ENCODE measurements at places on chromosomes 7 and 10. TPM values are rescaled to one million over a fixed set of nuclear protein-coding genes. Genes with fewer than 3 reads are reported as not detected.

DNA sequence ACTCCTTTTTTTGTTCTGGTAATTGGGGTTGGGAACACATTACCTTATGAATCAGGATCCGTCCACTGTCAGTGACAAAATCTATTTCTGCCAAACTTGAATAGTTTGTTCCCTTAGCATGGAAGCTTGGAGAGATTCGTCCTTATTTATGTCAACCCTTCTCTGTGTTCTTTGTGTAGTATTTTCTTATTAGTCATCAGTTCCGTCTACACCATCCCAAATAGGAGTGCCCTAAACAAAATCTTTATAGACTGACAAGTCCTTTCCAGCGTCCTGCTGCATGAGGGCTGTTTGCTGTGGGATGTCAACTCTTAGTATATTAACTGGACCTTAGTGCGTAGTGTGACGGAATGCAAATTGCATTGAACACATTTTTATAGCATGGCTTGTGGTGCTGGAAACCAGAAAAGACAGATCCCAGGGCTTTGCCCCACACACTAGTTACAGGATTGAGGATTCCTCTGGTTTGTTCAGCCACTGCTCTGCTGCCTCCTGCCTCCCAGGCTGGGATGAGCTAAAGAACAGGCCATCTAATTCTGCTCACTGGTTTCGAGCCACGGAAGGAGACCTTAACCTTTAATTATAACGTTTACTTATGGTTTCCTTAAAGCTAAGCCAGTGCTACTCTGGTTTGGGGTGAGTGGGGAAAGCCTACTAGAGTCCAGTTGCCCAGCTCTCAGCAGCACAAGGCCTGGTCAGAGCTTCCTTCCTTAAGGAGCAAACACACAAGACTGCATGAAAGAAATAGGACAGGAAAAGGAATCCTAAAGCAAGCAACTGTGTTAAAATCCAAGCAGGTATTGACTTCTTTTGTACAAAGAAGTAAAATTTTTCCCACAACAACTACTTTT lies 194.4 kb downstream of the CCSER2 start:
- DNase-seq = no peak

GRCh38 chr10:43128958-43129706 lies 9.1 kb upstream of the CSGALNACT2 start:
- DNase-seq = peak; percentile 17

GRCh38 chr7:46812101-46812675 lies 769.7 kb downstream of the TNS3 start:
- DNase-seq = no peak

DNA sequence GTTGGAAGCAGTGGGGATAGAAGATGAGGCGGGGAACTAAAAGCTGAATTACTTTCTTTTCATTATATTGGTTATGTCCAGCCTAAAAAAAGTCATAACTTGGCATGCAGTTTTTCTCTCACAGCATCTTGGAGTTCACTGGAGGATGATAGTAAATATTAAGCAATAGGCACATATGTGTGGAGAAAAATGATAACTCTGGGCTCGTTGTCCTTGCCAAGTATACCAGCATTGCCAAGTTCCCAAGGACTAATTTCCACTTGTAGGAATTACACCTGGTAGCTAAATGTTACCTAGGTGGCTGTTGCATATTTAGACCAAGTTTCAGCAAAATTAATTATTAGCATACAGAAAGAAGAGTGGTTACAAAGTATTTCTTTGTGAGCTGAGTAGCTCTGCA lies 1007.6 kb downstream of the ANKRD7 start:
- no peak for DNase-seq

- no peak for DNase-seq
Measured at GRCh38 chr7:31101544-31101943, 49.4 kb downstream of the ADCYAP1R1 start.

DNA sequence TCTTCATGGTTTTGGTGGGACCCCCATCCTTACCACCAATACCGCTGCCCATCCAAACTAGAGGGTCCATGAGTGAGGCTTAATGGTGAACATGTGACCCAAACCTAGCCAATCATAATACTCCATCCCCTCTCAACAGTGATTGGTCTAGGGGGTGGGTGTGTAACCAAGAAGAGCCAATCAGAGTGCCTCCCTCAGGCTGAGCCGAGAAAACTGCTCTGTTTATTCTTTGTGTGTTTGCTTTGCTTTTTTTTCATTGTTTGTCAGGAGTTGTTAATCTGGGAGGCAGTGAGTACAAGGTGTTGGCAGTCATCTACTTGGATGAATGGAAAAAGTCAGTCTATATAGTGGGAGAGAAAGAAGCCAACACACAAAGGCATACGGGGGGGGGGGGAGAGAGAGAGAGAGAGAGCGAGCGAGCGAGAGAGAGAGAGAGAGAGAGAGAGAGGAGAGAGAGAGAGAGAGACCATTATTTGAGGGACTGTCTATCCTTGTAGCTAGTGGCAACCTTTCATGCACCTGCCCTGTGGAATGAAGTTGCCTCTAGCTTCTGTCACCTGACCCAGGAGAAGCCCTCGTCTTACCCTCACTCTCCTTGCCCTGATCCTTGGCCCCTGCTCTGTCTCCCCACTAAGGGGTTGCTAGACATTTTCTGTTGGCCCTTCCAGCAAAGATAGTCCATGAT lies 441.7 kb downstream of the TYW1 start:
- DNase-seq = no peak

GRCh38 chr7:158549616-158550393 lies 37.8 kb downstream of the PTPRN2 start:
- peak; percentile 53 for DNase-seq

GRCh38 chr10:97445357-97445721 lies 467 bp downstream of the EXOSC1 start:
- DNase-seq = no peak

- no peak for DNase-seq
Measured at GRCh38 chr10:47013507-47014154, 102.4 kb downstream of the PTPN20 start.

DNA sequence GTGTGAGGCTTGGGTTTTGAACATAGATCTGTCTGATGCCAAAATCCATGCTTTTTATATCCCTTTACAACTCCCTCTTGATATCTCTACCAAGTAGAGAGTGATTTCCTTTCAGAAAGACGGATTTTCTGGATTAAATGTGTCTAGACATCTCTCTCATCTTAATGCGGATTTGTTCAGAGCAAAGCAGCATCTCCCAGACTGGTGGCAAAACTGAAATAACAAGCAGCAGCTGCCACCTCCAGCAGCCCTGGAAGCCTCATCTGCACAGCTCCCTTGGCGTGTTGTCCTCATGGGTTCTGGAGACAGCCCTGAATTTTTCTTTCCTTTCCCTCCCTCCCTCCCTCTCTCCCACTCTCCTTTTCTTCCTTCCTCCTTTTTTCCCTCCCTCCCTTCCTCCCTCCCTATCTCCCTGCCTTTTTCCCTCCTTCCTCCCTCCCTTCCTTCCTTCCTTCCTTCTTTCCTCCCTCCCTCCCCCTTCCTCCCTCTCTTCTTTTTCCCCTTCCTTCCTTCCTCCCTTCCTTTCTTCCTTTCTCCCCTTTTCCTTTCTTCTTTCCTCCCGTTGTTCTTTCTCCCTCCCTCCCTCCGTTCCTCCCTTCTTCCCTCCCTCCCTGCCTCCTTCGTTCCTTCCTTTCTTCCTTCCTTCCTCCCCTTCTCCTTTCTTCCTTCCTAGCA lies 639.9 kb downstream of the TYW1 start:
- no peak for DNase-seq

DNA sequence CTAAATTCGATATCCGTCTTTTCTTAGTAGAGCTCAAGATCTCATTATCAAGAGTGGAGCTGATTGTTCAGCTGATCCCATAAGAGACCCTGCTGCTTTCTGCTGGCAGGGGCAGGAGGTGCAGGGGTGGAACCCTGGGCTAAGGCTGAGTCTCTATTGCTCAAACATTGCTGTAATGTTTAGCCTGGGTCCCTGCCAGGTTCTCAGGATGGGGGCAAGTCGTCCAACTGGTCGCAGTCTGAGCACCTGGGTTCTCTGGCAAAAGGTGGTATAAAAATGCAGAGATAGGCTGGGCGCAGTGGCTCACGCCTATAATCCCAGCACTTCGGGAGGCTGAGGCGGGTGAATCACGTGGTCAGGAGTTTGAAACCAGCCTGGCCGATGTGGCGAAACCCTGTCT lies 62.0 kb upstream of the NRBF2 start:
- no peak for DNase-seq

DNA sequence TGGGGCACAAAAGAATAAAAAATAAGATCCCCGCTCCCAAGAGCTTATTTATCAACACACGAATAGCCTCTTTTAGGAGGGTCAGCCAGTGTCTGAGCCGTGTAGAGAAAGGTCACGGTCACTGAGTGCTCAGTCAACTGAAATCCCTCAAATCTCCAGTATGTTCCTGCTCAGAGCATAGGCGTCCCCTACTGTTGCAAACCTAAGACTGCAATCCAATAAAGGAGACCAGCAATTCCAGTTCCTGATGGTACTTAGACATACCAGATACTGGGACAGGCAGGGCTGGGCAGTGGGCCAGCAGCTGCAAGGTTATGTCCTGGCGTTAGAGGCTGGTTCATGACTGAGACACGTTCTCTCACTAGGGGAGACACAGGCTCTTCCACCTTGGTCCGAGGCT lies 93.6 kb downstream of the CACNB2 start:
- DNase-seq = no peak

DNA sequence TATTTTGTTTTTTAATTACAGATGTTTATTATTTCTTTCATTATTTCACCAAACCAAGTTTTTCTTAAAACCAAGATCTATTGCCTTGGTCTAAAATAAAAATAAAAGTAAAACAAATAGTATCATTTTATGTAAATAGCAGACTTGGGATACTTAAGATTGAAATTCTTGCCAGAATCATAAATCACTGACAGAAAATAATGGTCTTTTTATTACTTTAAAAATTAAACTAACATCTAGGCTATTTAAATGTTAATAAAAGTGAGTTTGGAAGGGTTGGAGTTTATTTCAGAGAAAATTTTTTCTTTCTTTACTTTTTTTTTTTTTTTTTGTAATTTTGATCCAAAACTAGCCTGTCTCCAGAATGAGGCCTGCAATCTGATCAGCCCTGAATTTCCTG lies 568.0 kb upstream of the IGFBP3 start:
- no peak for DNase-seq

GRCh38 chr7:20223356-20223755 lies 6.2 kb upstream of the MACC1 start:
- DNase-seq = no peak

- DNase-seq = no peak
Measured at GRCh38 chr10:7475046-7475911, 64.4 kb upstream of the SFMBT2 start.

DNA sequence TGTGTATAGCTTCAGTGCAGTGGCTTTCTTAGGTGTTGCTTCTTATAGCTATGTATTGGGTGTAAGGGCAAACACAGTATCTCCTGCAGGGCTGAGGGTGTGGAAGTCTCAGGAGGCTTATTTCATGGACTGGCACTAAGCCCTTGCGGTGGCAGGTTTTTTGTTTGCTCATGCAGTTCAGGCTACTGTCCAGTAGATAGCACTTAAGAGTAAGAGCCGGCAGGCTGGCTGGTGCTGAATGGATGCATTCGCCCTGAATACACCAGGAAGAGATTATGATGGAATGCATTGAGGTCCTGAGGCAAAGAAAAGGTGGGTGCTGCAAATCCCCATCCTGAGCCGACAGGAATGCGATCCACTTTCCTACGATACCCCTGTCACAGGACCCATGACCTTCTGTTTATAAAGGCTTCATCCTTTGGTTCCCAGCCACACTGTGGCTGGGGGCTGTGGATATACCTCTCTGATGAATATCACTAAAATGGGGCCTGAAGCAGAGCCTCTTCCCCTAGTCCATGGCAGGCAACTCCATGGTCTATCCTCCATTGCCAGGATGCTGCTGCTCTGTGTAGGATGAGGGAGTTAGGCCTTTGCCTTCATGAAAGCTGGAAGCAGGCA lies 44.9 kb downstream of the ANXA8 start:
- no peak for DNase-seq

DNA sequence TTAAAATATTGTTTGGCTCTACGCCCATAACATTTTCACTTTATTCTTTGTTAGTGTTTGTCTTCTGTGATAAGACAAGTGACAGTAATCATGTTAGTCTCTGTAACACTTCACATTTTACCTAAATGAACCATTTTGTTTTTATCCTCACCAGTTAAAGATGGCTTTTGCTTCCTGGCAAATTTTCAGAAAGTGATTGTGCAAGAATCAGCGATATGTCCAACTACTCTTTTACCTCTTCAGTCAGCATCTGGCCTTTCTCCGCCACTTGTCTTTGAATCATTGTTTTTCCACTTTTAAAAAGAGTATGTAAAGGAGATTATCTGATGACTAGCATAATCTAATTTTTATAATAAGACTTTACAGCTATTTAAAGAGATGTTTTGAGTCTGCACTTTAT lies 3.5 kb downstream of the DGKB start:
- no peak for DNase-seq

DNA sequence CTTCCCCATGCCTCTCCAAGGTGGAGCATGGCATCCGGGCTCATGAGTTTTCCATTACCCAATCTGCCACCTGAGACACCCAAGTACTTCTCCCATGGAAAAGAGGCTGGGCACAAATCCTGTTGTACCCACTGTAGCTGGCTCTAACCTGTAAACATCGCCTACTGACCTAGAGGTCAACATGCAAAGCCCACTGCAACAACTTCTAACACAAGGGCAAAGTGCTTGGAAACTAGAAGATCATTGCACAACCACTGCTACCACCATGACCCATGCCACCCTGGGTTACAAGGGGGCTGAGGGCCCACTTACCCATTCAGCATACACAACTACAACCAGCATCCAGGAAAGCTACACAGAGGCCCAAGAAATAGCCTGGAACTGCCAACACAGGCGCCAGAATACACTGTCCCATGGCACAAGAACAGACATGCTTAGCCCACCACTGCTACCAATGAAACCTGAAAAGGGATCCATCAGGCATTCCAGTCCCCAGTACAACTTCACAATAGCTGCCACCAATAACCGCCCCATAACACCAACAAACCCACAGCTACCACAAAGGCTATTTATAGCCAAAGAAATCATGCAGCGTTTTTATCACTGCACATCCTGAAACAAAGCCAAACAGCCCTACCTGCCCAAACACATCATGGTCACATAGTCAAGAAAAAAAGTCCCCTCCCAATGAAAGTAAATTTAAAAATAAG lies 63.4 kb downstream of the RNF32 start:
- DNase-seq = no peak

DNA sequence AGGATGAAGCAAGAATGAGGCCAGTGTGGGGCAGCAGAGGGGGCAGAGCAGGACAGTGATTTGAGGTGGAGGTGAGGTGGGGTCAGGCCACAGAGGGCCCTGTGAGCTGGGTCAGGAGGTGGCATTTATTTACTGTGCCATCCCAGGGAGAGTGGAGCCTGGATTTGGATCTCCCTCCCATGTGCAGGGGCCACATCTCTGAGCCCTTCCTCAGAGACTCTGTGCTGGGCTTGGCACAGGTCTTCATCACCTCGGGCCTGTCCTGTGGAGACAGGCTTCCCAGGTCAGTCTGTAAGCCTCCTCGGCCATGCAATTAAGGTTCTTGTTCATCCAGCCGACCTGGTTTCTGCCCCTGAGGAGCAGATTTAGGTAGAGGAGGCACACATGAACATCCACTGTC lies 40.9 kb downstream of the ZNF777 start:
- DNase-seq = no peak

The OGDHL gene
- 45.7 TPM for polyA plus RNA-seq

The SPDYE5 gene
- polyA plus RNA-seq = 7.3 TPM

The CALML5 gene
- polyA plus RNA-seq = not detected

The PLAC9 gene
- polyA plus RNA-seq = 14.6 TPM

The NYAP1 gene
- 1.6 TPM for polyA plus RNA-seq

The BMPER gene
- 22.7 TPM for polyA plus RNA-seq

The AEBP1 gene
- polyA plus RNA-seq = 64.2 TPM

The GPR85 gene
- polyA plus RNA-seq = 1.0 TPM

The RAB19 gene
- 2.9 TPM for polyA plus RNA-seq

The HTR7 gene
- polyA plus RNA-seq = 0.53 TPM

The CREM gene
- polyA plus RNA-seq = 43.4 TPM

Measured in left kidney (tissue), 8 donors.